ENCODE measurements at places on chromosomes 7 and 10.

DNA sequence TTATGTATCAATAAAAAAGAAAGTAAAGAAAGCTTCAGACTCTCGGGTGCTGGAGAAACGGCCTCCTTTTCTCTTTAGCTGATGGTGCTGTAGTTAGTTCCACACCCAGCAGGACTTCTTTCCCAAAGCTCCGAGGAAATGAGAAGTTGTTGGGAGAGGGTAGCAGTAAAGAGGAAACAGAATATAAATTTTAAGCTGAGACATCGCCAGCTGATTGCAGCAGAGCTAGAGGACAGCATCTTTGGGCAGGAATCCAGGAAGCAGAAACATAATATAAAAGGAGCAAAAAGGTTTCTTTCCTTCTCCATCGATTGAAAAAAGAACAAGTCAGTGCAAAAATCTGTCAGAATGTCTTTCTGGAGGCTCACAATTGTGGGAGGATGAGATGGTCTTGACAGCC lies 616.9 kb upstream of the FOXK1 start:
- DNase-seq = no peak

DNA sequence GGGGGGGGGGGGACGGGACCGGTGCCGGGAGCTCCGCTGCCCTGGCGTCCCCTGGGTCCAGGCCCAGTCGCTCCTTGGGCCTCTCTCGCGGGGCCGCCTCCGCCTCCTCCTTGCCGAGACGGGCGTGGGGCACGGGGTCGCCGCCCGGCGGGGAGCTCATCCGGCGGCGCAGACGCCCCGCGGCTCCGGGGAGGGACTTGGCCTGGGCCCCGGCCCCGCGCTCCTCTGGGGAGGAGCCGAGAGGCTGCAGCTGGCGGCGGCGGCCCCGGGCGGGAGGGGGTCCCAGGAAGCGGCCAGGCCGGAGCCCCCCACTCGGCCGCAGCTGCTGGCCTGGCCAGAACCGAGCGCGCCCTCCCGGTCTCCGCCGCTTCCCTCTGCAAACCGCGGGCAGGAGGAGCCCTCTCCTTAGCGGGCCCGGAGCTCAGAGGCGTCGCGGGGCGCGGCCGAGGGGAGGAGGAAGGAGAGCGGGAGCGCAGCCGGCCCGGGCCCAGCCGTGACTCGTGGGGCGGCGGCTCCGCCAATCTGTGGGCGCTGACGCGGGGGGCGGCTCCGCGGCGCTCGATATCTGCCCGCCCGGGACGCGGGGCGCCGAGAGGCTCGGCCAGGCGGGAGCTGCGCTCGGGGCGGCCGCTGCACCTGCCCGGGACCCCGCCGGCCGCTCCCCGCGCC lies at the start of gene FAM20C:
FAM20C (plus strand) TSS at position 591 of the 669 bp plus-strand sequence. CDS start 629 bp downstream, outside the sequence.
- peak; percentile 35 for DNase-seq

GRCh38 chr7:371119-371778 lies 81.3 kb downstream of the FOXL3 start:
- DNase-seq = no peak

DNA sequence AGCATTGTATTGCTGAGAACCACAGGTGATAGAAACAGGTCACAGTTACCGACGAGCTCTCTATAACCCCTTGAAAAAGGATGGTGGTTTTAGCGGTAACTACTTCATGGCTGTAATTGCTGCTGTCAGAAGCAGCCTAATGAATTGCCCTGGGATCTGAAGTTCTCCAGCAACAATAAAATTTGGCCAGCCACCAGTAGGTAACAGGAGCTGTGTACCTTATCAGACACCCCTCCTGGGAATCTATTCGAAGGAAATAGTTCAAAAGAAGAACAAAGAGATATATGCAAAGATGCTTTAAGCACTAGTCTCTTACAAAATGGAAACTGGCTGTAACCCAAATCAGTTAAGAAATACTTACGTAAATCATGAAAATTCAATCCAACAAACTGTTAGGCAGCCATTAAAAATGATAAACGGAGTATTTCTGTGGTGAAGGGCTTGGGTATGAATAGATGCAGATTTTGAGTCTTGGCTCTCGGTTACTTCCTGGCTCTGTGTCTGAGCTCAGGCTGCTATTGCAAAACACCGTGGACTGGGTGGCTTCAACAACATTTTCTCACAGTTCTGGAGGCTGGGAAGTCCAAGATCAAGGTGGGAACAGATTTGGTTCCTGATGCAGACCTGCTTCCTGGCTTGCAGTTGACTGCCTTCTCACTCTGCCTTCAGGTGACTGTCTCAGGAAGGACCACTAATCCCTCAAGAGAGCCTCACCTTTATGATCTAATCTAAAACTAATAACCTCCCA lies 1.6 kb downstream of the MSRB2 start:
- no peak for DNase-seq

GRCh38 chr10:61702584-61702983 lies 39.9 kb downstream of the CABCOCO1 start:
- no peak for DNase-seq

- no peak for DNase-seq
These were observed 46.9 kb upstream of the ARL4A start for GRCh38 chr7:12640299-12641096.

DNA sequence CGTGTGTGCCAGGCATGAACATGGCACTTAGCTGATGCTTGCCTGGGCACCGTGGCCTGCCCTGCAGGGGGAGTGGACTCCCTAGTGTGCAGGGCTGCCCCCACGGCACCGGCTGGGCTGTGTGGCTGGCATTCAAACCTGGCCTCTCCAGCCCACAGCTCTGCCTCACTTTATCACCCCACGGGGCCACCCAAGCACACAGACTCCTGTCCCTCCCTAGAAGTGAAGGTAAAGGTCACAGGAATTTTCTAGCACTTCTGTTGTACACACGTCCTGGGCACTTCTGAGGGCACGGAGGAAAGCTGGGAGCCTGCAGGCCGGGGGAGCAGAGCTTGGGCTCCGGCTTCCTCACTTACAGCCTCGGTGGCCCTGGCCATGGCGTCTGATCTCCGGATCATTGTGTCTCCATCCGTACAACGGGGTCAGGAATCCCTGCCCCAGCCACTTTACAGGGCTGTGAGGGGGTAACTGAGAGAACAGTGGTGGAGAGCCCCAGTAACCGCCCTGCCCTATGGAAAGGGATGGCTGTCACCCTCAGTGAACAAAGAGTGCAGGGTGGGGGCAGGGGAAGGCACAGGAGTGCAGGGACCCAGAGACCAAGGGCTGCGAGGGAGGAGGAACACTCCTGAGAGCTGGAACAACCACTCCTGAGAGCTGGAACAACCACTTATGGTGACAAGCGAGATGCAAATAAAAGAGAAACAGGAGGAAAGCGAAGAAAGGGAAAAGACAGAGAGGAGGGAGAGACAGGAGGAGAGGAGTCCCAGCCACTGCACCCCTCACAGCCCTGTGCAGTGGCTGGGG lies 3.9 kb upstream of the PYROXD2 start:
- no peak for DNase-seq

DNA sequence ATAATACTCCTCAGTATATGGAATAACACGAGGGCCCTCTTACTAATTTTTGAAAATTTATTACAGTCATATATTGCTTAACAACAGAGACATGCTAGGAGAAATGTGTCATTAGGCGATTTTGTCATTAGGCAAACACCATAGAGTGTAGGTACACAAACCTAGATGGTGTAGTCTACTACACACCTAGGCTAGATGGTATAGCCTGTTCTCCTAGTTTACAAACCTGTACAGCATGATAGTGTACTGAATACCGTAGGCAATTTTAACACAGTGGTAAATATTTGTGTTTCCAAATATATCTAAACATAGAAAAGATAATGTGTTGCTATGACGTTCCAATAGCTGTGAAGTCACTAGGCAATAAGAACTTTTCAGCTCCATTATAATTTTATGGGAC lies 12.8 kb downstream of the OR2F1 start:
- no peak for DNase-seq

GRCh38 chr10:124319926-124320391 lies 98.8 kb downstream of the OAT start:
- peak; percentile 14 for DNase-seq

DNA sequence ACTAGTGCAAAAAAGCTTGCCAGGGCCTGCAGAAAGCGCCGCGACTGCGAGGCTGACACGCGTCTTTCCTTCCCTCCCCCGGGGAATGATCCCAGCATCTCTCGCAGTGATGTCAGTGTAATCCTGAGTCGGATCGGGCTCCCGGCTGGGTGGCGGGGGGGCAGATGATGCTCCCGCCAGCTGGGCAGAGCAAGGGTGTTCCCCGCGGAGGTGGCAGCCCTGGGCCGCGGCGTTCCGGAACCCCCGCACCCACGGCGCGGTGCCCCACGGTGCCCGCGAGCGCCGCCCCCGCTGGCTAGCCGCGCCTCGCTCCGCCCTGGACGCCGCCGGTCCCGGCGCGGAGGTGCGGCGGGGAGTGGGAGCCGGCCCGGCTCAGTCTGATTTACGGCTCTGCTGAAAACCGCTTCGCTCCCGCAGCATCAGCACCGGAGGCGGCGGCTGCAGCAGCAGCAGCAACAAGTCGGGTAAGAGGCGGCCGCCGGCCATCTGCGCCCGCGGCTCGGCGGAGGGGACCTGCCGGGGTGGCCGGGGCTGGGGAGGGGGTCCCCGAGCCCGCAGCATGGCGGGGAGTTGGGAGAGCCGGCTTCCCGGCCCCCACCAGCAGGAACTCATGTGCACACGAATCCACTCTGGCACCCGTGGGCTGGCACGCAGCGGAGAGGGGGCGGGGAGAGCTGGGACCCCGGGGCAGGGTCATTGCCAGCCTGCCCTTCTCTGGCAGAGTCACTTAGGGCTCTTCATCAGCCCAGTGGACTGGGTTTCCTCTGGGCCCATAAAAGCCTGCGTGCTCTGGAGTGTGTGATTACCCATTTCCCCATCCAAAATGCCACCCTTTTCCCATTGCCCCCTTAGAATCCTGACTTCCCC lies at the start of gene ZNF365:
ZNF365 (plus strand) TSS at position 375 of the 867 bp plus-strand sequence. CDS start 1,825 bp downstream, outside the sequence.
- no peak for DNase-seq

- no peak for DNase-seq
These were observed 93.8 kb downstream of the ADK start for GRCh38 chr10:74244807-74245206.

- DNase-seq = no peak
These were observed 332.1 kb upstream of the CELF2 start for GRCh38 chr10:10685566-10685965.

DNA sequence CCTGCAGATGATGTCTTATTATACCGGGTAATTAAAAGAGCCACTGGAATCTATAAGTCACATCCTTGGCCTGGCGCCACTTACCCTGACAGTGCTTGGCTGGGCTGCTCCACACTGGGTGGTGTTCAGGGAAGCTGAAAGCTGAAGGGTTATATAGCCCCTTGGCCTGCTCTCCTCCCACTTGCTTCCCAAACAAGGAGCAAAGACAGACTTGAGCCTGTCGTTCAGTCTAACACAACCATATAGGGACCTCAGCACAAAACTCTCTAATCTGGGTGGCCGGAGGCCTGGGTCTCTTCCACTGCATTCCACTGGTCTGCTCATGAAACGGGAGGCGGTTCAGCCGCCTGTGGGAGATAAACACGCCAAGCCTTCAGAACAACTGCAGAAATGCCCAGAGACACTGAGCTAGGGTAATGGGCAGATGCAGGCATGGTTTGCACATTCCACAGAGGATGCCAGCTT lies at the start of gene ACTA2:
ACTA2 (minus strand) TSS at position 127 of the 465 bp plus-strand sequence. CDS start 3,843 bp downstream, outside the sequence.
- no peak for DNase-seq

- DNase-seq = no peak
These were observed 331.5 kb upstream of the NFE2L3 start for GRCh38 chr7:25820432-25821040.

DNA sequence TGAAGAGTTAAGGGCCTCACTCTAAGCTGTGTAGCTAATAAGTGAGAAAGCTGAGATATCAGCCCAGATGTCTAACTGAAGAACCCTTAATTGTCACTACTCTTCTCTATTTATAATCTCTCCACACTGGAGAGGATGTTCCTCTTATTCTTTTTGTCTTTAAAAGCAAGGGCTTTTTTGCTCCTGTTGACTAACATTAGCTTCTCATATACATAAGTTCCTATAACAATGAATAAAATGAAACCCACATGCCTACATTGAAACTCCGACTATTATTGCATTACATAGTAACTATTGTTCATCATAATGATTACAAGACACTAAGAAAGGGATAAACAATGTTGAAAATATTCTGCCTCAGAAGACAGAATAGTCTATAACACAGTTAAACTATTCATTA lies 67.1 kb downstream of the GNAT3 start:
- DNase-seq = no peak

- no peak for DNase-seq
These were observed 25.1 kb downstream of the HSPB1 start for GRCh38 chr7:76327610-76328009.

DNA sequence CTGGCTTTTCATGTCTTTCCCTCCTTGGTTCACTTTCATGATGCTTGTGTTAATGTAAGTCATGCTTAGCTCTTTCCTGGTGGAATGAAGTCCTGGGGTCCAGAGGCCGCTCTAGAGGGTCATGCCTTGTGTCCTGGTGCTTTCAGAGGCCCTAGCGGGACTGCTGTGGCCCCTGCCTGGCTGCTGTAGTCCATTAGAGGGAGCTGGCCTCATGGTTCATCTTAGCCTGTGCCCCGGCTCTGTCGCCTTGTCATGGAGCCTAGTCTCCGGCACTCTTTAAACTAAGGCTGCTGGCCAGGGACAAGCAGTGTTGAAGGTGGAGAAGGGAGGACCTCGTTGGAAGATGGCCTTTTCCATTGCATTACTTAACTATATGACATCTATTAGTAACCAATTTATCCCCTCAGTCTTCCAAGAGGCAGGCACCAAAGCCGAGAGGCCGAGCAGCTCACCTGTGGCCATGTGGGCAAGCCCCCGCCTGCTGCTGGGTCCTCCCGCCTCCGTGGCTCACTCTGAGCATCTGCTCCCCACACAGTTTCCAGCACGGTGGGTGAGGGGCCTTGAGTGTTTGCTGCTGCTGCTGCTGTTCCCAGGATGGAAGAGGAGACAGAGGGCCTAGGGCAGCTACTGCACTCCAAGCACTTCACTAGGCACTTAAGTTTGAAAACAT lies 5.0 kb upstream of the NDUFB2 start:
- no peak for DNase-seq

DNA sequence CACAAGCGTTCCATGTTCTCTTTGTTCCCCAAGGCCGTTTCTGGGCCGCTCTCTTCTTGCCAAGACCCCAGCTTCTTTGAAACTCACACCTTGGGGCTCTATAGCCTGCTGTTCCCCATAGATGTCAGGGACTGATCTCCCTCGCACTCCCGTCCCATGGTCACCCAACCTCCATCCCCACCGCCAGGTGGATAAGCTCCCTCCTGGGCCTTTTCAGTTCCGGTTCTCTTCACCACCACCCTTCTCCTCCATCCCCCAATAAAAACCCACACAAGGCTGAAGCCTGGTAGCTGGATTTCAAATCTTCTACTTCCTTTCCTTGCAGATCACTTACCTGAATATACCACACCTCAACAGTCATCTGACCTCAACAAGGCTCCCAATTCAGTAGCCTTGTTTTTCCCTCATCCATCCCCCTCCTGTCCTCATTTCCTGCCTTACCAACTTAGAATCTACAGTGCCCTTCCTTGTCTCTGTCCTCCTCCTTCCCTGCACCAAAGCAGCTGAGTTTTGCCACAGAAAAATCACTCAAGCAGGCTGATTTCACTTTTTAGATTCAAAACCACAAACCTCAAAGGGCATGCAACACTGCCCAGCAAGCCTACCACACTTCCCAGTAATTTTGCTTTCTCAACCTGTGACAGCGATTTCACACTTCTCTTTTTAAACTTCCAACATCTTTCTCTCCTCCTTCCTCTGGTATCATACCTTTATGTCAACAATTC lies 7.7 kb downstream of the SLC37A3 start:
- DNase-seq = no peak

GRCh38 chr7:114358911-114359310 lies 55.7 kb upstream of the FOXP2 start:
- DNase-seq = no peak

Measured in omental fat pad (tissue), 4 donors.